ENCODE measurements at places on chromosomes 6 and 20.

DNA sequence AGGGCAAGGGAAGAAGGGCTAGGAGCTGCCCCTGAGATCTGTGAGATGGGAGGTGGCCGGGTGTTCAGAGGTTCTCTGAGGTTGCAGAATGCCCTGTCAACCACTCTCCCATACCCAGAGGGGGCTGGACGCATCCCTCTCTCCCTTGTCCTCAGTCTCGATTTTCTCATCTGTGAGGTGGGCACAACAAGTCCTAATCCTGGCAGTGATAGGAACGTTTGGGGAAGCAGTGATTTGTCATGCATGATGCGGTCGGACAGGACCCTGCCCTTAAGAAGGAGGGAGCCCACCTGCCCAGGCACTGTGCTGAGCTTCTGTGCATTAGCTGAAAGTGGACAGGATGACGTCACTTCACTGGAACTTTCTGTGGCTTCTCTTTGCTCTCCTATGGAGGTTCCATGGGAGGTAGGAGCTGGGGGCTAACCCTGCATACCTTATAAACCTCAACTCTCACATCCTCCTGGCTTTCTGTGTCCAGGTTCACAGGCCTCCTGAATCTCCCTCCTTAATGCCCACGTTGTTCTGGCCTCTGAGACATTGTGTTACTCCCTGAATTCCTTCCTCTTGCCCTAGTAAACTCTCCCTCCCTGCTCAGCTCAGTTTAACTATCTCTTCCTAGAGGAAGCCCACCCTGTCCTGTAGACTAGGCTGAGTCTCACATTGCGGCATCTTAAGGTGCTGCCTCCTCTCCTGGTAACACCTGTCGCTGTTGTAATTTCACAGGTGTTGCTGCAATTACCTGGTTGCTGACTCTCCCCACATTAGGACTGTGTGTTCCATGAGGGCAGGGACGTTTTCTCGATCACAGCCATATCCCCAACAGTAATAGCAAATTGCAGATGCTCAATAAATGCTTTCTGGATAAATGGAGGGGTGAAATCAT is 30.1 kb upstream of the CSNK2A1 start:
- DNase-seq: no peak

GRCh38 chr6:52416629-52417151 is 3.5 kb upstream of the EFHC1 start:
- peak; percentile 53 for DNase-seq

DNA sequence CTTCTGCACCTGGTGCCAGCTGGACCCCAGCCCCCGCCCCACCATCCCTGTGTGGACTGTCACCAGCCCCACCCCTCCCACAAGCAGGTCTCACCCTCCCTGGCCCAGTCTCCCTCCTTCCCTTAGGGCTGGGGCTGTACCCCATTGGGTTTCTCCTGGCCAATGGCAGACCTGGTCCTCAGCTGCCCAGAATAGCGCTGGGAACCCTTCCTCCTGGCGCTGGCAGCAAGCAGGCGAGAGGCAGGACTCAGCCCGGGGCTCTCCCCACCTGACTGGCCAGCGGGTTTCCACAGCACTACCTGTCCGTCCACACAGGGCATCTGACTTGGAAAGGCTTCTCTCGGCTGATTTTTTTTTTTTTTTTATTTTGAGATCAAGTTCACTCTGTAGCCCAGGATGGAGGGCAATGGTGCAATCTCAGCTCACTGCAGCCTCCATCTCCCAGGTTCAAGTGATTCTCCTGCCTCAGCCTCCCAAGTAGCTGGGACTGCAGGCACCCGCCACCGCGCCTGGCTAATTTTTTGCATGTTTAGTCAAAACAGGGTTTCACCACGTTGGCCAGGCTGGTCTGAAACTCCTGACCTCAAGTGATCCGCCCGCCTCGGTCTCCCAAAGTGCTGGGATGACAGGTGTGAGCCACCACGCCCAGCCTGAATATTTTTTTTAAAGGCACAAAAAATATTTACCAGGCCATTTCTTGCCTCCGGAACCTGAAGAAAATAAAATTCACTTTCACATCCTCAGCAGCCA is 21.6 kb upstream of the CHRNA4 start:
- DNase-seq: no peak

DNA sequence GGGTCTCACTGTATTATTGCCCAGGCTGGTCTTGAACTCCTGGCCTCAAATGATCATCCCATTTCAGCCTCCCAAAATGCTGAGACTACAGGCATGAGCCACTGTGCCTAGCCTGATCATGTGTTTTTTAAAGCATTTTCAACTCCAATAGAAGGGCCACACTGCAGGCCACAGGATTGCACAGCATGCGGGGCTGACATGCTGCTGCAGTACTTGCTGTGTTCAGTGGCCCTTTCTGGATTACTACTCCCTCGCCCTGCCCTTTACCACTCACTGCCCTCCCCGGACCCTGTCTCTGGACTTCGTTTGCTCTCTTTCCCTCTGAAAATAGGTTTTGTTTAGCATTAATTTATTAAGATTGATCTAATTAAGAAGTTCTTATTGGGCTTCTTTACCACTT is 37.3 kb downstream of the HECA start:
- DNase-seq: no peak

- DNase-seq: no peak
Measured at GRCh38 chr6:108673602-108674001, 112.9 kb downstream of the FOXO3 start.

- DNase-seq: no peak
Measured at GRCh38 chr6:143015300-143015706, 45.4 kb upstream of the AIG1 start.

GRCh38 chr6:32247401-32247800 is 23.5 kb upstream of the NOTCH4 start:
- no peak for DNase-seq

GRCh38 chr20:3696745-3697587 is 15.2 kb upstream of the ADAM33 start:
- DNase-seq: no peak

All from cerebellar nuclear complex (tissue), 1 donor.